ENCODE measurements at places on chromosomes 4 and X. TPM values are rescaled to one million over a fixed set of nuclear protein-coding genes. Genes with fewer than 3 reads are reported as not detected.
A peak's percentile ranks its signal among the peaks of the same experiment; 100 is the strongest.

DNA sequence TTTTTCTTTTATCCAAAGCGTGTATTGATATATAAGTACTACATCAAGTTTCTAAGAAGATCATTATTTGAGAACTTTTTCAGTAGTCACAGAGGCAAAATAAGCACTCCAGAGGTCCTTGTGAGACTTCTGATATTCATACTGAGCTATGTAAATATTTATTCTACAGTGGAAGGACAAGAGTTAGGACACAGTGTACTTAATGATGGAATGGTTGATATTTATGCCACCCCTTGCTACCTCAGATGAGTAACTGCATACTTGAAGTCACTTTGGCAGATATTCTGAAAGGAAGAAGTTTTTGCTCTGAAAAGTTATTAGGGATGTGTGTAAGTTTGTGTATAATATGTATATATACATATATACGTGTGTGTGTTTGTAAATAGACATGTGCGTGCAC is 30.3 kb downstream of the MAGEA1 start:
- no peak for DNase-seq

The CITED1 gene
- 4.6 TPM for total RNA-seq

- DNase-seq = no peak
These were observed 31.7 kb downstream of the STOX2 start for GRCh38 chr4:183936574-183937345.

GRCh38 chr4:27100713-27101112 is 240.1 kb downstream of the STIM2 start:
- no peak for DNase-seq

DNA sequence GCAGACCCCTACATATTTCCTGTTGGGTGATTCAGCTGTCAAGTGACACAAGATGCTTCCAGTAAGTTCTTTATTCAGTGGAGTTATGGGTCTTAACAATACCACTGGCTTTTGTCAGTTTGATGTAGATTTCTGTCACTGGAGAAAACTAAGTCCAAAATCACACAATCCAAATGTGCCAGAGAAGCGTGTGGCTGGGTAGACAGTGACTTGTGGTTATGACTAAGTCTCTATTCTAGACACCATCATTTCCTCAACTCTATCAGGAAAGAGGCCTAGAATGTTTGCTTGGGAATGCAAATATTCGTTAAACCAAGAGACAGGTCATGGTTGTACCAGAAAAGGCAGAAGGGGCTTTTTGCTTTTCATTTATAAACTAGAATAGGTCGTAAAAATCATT is 54.4 kb upstream of the HS3ST1 start:
- DNase-seq = no peak

GRCh38 chr4:115803825-115804224 is 690.4 kb upstream of the NDST4 start:
- no peak for DNase-seq

DNA sequence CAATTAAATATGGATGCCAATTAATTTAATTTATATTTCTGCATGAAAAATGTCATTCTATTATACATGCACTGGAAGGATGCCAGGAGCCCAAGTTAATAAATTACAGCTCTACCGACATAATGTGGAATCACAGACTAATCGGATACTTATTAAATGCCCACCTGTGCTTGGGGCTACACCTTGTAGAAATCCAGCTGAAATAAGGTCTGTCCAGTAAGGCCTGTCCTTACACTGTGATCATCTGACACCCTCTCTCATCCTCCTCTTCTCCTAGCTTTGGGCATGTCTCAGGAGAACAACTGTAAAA is 6.0 kb upstream of the SHISA3 start:
- DNase-seq = no peak

DNA sequence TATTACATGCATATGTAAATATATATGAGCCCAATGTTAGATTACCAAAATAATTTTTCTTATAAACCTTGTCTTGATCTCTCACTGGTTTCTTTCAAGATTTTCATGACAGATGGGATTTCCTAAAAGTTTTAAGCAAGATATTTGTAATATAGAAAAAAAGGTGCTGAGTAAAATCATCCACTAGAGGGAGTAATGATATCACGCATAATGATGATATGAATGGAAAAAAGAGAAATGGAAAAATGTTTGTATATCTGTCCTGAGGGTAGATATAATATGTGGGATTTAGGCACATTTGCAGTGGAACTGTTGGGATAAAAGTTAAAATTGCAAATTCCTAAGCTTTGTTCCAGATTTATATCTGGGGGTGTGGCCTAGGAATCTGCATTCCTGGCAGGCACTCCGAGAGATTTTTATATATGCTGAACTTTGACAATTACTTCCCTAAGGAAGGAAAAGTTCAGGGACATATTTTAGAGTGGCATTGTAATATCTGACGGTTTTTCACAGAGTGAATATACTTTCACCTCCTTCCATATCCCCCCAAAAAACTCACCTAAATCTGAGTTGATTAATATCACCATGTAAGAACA is 60.5 kb downstream of the TMA16 start:
- peak; percentile 56 for DNase-seq

The F8A2 gene
- total RNA-seq = not detected

The DSPP gene
- not detected for total RNA-seq

DNA sequence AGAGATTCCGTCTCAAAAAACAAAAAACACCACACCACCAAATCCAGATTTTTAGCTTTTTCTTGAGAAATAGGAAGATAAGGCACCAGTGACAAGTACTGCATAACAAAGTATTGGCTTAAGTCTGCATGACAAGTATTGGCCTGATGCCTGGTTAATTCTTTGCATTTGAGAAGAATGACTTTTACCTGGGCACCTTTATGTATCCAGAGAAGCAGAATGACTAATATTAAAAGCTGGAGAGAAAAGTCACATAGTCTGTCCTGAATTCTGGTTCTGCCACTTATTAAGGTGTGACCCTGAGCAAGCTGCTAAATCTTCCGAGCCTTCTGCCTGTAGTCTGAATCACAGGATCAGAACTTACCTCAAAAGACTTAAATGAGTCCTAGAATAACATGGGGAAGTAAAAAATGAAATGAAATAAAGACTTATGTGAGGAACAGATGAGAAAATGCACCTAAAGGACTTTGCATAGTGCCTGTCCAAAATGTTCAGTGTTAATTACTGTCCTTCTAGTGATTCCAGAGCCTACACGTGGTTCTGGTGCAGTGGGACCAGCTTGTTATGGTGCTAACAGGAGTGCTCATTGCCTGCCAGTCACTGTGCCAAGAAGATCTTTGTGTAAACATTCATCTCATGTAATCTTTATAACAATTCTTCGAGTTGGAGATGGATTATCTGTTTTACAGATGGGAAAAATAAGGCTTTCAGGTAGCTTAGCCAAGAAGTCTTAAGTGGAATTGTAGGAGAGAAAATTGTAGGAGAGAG is 31.6 kb downstream of the UGDH start:
- no peak for DNase-seq

DNA sequence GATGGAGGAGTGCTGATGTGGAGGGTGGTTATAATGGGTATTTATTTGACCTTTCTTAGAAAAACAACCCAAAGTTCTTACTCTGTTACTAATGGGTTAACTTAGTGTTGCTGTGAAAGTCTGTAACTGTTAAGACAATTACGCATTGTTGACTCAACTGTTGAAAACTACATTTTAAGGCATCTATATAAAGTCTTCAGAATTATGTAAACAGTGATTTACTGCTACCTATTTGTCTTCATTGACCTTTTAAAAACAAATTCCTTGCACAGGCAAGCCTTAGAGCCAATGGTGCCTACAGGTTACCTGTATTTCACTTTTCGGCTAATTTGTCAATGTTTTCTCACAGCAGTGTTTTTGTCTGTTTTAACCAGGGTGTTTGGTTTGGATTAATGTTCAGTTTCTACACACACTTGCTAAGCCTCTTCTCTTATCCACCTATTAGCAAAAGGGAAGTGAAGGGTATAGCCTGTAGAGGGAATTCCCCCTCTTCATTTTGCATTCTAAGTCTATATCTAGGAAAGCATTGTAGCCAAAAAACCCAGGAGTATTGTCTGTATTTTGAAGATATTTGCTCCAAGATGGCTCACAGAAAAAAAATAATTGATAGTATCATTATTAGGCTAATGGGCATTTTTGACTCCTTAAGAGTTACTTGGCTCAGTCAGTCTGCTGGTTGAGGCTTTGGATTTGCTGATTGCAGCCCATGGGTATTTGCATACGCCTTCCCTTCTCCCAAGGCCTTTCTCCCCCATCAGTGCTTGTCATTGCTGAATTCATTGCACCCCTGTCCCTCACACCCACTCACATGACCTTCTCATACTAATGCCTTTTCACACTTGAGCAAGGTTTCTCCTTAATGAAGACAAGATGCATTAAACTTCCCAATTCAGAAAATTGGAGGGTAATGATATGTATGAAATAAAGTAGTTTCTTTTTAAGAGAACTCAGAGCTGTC is 30.5 kb downstream of the AFF1 start:
- no peak for DNase-seq

The ADGRG4 gene
- total RNA-seq = 0.10 TPM

Data from tongue (tissue), 3 donors.